ENCODE measurements at places on chromosomes 4 and X.

DNA sequence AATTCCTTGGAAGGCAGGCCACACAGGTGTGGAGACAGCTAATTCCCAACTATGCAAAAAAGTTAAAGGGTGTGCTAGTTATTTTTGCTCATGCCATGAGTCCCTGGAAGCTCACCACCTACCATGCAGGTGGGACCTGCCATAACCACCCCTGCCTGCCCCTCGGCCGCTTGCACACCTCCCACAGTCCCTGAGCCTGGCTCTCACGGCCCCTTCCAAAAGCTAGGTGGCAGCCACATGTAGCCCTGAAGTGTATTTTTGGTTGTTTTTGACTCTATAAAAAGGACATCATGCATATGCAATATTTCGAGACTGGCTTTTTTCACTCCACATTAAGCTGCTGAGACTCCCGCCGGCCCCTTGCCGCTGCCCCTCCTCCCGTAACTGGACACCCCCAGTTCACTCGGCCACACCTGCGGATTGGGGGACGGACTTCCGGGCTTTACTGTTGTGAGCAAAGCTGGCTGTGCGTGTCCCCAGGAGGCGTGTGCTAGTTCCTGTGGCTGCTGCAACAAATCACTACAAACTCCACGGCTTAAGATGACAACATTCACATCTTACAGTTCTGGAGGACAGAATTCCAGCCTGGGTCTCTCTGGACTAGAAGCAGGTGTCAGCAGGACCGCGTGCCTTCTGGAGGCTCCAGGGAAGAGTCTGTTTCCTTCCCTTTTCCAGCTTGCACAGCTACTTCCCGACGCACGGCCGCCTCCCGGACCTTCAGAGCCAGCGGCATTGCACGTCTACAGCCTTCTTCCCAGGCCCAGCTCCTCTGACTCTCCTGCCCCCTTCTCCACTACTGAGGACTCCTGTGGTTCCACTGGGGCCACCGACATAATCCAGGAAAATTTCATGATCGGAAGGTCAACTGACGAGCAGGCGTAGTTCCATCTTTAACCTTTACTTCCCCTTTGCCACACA lies 24.8 kb downstream of the ZFYVE28 start:
- no peak for DNase-seq

DNA sequence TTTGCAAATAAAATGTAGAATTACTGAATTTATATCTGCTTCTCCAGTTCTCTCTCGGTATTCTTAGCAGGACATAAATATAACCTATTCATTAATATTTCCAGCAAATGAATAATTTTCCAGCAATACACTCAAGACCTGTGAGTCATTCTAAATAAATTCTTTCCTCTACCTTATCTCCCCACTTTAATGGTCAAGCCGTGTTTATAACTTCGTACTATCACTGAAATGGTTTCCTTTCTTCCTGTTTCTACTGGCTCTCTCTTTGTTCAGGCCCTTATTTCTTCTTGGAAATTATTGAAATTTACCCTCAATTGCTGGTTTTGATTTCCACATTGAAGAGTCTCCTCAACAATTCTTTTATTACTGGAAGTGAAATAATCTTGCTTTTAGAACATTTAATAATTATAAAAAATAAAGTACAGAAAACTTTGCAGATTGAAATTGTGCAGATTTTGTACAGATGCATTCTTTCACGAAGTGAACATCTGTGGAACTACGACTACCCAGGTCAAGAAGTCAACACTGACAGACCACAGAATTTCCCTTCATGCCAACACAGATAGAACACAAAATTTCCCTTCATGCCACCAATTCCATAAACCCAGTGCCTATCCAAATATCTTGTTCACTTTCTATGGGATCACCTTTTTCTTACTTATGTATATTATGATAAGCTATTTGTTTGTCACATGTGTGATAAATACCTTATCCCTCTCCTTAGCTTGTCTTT lies 205.7 kb downstream of the FAT4 start:
- no peak for DNase-seq

- no peak for DNase-seq
Observed at GRCh38 chr4:7330811-7331681, 103.7 kb downstream of the PSAPL1 start.

DNA sequence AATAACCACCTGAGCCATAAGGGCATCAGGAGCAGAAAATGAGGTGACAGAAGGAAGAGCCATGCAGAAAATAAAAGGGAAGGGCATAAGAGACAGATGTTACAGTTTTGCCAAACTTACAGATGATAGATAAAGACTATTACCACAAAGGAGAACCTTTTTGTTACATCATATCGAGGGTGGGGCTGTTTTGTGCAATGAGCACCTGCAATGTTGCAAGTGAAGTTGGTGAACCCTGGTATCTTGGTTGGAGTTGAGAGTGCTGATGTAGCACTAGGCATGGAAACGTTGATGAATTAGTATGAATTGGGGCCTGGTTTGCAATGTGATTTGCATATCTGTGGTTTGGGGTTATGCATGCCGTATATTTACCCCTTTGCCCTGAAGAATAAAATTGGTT lies 119.8 kb upstream of the TEX13D start:
- no peak for DNase-seq

- DNase-seq: no peak
Observed at GRCh38 chr4:23113104-23113503, 420.4 kb downstream of the GBA3 start.

DNA sequence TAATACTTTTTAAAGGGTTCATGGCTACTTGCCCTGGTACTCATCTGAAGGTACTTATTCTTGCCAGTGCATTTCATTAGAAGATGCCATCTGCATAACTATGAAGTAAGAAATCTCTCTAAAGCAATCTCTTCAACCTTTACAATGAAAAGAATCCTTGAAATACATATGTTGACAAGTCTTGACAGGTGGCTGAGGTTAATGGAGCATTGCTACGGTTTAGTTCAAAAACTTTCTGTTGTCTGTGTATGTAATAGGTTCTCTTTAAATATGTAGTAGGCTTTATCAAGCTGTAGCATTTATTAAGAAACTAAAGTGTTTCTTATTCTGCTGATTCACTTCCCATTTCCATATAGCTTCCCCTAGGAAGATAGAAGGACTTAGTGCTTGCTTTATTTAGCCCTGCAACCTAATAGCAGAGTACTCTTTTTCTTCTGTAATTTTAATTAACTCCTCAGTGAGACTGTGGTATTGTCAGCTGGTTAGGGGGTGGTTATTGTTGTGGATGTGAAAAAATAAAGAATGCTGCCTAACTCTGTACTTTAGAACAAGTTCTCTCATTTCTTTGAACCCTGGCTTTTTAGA lies 39.3 kb downstream of the SLAIN2 start:
- no peak for DNase-seq

DNA sequence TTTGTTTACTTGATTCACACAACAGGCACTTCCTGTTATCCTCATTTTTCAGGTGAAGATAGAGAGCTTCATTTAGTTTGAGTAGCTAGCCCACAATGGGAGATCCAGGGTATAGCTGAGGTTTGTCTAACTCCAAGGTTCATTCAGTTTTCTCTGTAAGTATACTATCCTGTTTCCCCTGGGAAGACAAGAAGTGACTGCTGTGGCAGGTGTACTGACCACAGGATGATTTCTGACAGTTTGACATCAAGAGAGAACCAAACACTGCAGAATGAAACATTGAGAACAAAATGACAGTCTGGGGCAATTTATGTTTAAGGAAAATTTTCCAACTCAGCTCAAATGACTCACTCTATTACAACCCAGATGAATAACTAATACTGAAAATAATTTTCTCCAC lies 958.0 kb downstream of the STPG2 start:
- no peak for DNase-seq

GRCh38 chr4:47451657-47452056 lies 11.8 kb downstream of the COMMD8 start:
- DNase-seq: peak; percentile 43

DNA sequence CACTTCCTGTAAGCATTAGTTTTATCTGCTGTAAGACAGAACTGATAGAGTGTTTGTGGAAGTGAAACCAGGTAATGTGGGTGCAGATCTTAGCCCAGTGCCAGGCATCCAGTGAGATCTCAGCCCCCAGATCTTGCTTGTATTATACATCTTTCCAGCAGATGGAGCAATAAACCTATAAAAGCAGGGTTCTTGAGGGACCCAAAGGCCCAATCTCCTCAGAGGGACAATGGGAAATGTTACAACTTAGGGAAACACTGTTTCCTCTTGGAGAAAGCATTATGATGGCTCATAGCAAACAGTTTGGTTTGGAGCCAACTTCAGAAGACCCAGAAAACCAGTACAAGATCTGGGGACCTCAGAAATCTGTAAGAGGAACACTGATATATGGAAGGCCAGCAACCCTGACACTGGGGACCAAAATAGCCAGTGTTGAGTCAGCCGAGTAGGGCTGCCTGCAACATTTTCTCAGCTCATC lies 206.3 kb downstream of the SLC7A11 start:
- peak; percentile 79 for DNase-seq

DNA sequence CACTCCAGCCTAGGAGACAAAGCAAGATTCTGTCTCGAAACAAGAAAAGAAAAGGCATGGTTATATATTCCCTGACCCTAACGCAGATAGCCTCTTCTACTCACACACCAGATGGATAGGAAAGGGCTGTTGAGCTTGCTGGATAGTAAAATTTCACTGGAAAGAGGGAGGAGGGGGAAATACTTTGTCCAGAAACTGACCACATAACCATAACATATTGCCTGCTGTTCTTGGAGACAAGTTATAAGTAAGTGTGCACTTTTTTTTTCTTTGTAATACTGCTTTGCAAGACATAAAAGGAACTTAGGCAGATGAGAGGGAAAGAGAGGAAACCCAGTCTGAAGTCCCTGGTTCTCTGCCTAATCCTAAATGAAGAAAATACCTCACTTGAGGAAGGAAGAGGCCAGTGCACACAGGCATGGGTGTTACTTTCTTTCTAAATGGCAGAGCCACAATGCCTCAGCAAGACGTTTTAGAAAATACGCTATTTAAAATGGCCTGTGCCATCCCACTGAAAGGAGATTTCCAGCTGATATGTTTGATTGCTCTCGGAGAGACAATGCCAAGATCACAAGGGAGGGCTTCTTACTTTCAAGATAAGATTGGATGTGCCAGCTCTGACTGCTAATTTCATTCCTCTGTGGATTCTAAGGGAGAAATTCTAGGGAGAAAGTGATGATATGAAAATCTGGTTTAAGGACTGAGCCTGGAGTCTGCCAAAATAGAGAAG lies 140.6 kb downstream of the DCTD start:
- DNase-seq: no peak

- DNase-seq: peak; percentile 27
Observed at GRCh38 chrX:139759637-139760036, 51.7 kb upstream of the MCF2 start.

- peak; percentile 49 for DNase-seq
Observed at GRCh38 chr4:113278324-113278934, 229.0 kb downstream of the ANK2 start.

DNA sequence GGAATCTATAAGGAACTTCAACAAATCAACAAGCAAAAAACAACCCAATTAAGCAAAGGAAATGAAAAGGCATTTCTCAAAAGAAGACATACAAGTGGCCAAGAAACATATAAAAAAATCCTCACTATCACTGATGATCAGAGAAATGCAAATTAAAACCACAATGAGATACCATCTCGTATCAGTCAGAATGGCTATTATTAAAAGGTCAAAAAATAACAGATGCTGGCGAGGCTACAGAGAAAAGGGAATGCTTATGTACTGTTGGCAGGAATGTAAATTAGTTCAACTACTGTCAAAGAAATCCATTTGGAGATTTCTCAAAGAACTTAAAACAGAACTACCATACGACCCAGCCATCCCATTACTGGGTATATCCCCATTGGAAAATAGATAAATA lies 292.4 kb upstream of the FAT1 start:
- no peak for DNase-seq

DNA sequence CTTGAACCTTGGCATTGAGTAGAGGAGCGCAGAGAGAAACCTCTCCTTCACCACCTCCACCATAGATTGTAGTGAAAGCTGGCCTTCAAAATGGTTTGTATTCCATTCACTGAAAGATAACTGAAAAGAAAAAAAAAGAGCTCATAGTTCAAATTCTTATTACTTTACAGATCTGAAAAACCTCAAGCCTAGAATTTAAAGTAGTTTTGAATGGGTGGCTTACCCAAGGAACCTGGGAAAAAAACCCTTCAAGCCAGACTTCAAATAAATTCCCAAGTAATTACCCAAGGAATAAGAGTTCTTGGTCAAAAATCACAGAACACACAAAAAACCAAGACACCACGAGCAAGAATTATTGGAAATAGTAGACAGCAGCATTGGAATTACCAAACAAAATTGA lies 83.6 kb upstream of the TMEM33 start:
- no peak for DNase-seq

- no peak for DNase-seq
Observed at GRCh38 chrX:140507223-140507981, 2.5 kb upstream of the SOX3 start.

GRCh38 chr4:114659386-114660008 lies 60.9 kb downstream of the UGT8 start:
- DNase-seq: peak; percentile 57

- peak; percentile 13 for DNase-seq
Observed at GRCh38 chr4:185096032-185096653, 46.9 kb upstream of the SLC25A4 start.

GRCh38 chrX:20530406-20530921 lies 263.8 kb upstream of the RPS6KA3 start:
- DNase-seq: peak; percentile 29

DNA sequence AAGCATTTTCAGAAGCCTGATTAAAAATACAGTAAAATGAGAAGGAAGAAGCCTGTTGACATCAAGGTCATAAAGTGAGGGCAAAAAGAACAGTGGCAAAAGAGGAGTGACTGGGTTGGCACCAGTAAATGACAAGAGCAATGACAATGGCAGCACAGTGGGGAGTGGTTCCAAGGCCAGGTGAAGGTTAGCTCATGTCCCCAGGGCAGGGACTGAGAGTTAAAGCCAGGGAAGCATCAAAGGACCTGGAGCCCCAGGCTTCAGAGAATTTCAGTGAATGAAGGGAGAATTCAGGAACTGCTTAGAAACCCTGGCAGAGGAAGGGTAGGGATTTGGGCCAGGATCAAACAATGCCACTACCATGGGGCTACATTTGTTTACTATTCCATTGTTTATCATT lies 8.8 kb upstream of the PIGA start:
- no peak for DNase-seq

DNA sequence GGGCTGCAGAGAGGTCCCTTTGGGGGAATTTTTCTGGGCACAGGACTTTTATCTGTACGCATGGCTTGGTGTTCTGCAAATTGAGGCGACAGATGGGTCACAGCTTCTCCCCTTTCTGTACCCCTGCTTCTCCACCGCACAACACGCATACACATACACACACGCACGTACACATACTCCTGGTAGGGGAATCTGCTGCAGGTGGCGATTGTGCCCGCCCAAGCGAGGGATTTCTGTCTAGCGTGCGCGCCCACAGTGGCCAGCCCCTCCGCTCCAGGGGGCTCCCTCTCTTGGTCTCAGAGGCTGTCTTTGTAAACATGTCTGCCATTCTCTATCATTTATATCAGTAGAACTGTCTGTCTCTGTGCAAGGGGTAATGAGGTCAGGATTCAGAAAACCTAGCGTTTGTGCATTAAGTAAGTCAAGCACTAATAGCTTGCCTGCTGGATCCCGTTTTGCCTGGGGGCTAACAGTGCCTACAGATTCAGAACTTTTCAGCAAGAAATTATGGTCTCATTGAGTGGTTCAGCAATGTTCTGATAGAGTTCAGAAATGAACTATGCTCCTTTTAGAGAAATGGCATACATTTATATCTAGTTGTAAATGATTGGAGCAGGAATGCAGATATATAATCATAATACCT lies 2.2 kb downstream of the GRID2 start:
- no peak for DNase-seq
